ENCODE measurements at places on chromosomes 1 and 21. TPM values are rescaled to one million over a fixed set of nuclear protein-coding genes. Genes with fewer than 3 reads are reported as not detected.

Gene RNU1-4
- under 0.01 TPM for total RNA-seq

DNA sequence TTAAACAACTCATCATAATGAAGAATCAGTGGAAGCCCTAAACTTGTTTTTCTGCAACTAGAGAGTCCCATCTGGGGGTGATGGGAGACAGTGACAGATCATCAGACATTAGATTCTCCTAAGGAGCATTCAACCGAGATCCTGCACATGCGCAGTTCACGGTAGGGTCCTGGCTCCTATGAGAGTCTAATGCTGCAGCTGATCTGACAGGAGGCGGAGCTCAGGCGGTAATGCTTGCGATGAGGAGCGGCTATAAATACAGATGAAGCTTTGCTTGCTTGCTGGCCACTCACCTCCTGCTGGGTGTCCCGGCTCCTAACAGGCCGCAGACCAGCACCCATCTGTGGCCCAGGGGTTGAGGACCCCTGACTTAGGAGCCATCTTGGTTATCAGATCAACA, 247.2 kb downstream of the FMN2 start:
- no peaks in the 10 kb centered on the region for H3K27me3 ChIP-seq
- no peaks in the 10 kb centered on the region for H3K36me3 ChIP-seq
- DNase-seq, result no peak
- H3K4me3 ChIP-seq, result no peak overlapping the region
- peaks cover 14% of the 10 kb centered on the region for H3K4me1 ChIP-seq
- H3K27ac ChIP-seq, result no peak overlapping the region

DNA sequence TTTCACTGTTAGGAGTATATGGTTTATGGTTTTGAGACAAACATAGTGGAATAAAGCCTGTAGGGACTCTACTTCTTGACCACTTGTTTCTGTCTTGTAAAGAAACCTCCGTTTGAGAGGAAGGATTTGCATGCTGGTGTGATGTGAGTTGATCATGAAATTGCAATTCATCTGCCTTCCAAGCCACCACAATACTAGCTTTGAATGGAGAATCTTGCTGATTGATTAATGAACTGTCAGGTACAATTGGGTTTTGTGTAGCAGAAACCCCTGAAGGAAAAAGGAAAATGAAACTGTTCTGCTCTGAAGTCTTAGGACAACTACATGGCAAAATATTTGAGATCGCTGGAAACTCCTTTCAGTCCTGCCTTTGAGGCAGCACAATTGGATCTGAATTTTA, 90.7 kb downstream of the VPS13D start:
- H3K36me3 ChIP-seq, result peaks cover 9% of the 10 kb centered on the region
- H3K27me3 ChIP-seq, result no peaks in the 10 kb centered on the region
- no peak overlapping the region for H3K4me3 ChIP-seq
- DNase-seq, result no peak
- no peak overlapping the region for H3K27ac ChIP-seq

Gene ACTA1
- total RNA-seq, result 18.7 TPM

GRCh38 chr1:66294707-66295370, 239.1 kb upstream of the SGIP1 start:
- peak; percentile 57 for DNase-seq
- peaks cover 4% of the 10 kb centered on the region for H3K4me1 ChIP-seq
- no peaks in the 10 kb centered on the region for H3K36me3 ChIP-seq
- peak overlapping the region; percentile 24 for H3K27ac ChIP-seq
- H3K27me3 ChIP-seq, result no peaks in the 10 kb centered on the region

DNA sequence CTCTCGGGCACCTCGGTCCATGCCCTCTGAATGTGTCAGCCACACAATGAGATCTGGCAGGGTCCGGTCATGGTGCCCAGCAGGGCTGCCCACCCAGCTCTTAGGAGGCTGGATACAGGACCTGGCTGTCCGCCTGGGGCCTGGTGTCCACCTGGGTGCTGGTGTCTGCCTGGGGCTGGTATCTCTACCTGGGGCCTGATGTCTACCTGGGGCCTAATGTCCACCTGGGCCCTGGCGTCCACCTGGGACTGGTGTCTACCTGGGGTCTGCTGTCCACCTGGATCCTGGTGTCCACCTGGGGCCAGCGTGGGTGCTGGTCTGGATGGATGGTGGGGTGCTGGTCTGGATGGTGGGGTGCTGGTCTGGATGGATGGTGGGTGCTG, 45.1 kb upstream of the ACTRT2 start:
- H3K36me3 ChIP-seq, result no peaks in the 10 kb centered on the region
- H3K4me3 ChIP-seq, result no peak overlapping the region
- H3K27me3 ChIP-seq, result no peaks in the 10 kb centered on the region
- H3K27ac ChIP-seq, result no peak overlapping the region
- DNase-seq, result no peak

Gene KLF17
- total RNA-seq, result not detected

DNA sequence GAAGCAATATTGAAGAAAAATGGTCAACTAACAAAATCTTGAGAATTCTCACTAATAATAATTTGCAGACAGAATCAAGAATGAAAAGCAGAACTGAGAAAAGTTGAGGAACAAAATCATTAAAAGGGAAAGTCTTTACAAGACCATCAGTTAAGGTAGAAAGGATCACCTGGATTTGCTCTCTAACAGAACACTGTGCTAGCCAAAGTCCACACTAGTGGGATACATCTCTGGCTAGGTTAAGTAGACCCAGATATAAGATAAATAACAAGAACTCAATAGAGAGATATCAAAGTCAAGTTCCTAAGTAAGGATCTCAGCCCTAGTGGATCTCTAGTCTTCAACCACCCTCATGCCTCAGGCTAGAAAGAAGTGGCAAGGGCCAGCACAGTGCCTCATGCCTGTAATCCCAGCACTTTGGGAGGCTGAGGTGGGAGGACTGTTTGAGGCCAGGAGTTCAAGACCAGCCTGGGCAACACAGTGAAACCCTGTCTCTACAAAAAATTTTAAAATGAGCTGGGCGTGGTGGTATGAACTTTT, 19.6 kb downstream of the IPP start:
- H3K27me3 ChIP-seq, result no peaks in the 10 kb centered on the region
- no peak overlapping the region for H3K4me3 ChIP-seq
- H3K4me1 ChIP-seq, result no peaks in the 10 kb centered on the region
- H3K27ac ChIP-seq, result no peak overlapping the region

- H3K4me1 ChIP-seq, result peaks cover 6% of the 10 kb centered on the region
- DNase-seq, result no peak
- H3K27ac ChIP-seq, result no peak overlapping the region
- peaks cover 9% of the 10 kb centered on the region for H3K27me3 ChIP-seq
Measured at GRCh38 chr1:23533246-23534023, 2.4 kb upstream of the E2F2 start.

Gene HES3
- total RNA-seq, result not detected

DNA sequence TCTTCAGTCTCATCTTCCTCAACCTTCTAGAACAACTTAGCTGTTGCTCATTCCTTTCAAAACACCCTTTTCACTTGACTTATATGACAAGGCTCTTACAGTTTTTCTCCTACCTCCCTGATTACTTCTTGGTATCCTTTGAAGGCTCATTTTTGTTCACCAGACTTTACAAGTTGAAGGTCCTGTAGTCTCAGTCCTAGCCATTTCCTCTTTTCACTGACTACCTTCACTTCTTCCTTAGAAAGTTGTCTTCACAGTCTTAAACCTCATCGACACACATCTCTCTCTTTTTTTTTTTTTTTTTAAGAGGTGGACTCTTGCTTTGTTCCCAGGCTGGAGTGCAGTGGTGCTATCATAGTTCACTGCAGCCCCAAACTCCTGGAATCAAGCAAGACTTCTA, 6.6 kb upstream of the TP53BP2 start:
- DNase-seq, result no peak
- no peak overlapping the region for H3K4me3 ChIP-seq
- no peaks in the 10 kb centered on the region for H3K4me1 ChIP-seq
- no peak overlapping the region for H3K27ac ChIP-seq
- no peaks in the 10 kb centered on the region for H3K36me3 ChIP-seq
- no peaks in the 10 kb centered on the region for H3K27me3 ChIP-seq

GRCh38 chr1:205975387-205975998, 27.7 kb downstream of the RAB7B start:
- H3K4me3 ChIP-seq, result no peak overlapping the region
- H3K27me3 ChIP-seq, result no peaks in the 10 kb centered on the region
- H3K4me1 ChIP-seq, result peaks cover 14% of the 10 kb centered on the region
- H3K36me3 ChIP-seq, result no peaks in the 10 kb centered on the region

- DNase-seq, result peak; percentile 75
- H3K4me3 ChIP-seq, result peak overlapping the region; percentile 81
- H3K27ac ChIP-seq, result peak overlapping the region; percentile 98
- H3K4me1 ChIP-seq, result peaks cover 26% of the 10 kb centered on the region
- no peaks in the 10 kb centered on the region for H3K36me3 ChIP-seq
Measured at GRCh38 chr1:160261556-160261892, 825 bp downstream of the DCAF8 start.

Gene QSOX1
- 37.8 TPM for total RNA-seq

DNA sequence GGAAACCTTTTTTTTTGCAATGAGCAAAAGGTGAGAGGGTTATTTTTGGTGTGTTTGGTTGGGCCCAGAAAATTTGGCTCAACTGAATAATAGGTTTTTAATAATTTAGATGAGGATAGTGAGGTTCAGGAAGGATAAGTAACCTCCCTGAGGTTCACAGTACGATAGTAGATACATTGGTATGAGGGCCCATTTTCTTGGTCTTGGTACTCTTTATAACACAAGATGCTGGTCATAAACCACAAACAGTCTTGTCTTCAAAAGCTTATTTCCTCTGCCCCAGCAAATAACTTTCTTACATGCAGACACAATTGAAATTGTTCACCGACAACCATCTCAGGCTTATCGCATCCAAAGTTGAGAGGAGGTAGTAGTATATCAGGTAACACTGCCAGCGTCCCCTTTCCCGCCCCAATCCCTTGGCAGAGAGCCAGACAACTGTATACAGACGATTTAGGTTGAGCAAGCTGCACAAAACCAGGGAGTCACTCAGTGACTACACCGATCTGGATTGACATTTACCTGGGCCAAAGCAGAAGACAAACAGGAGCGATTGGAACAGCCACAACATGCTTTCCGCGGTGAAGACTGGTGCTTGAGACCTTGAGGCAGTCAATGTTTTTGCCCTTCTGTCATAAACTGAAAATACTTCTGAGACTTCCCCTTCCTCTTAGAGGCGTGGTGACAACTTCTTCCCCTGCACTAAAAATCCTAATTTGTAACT, at the start of gene SLAMF6:
SLAMF6 (minus strand) TSS at position 634 of the 724 bp plus-strand sequence; CDS start at position 571, 63 bp downstream.
- no peaks in the 10 kb centered on the region for H3K4me1 ChIP-seq
- no peak for DNase-seq
- H3K27ac ChIP-seq, result no peak within 1 kb of the TSS
- no peaks in the 10 kb centered on the region for H3K36me3 ChIP-seq

GRCh38 chr21:44911384-44912157, 9.1 kb downstream of the ITGB2 start:
- no peak for DNase-seq
- peaks cover 16% of the 10 kb centered on the region for H3K4me1 ChIP-seq
- no peaks in the 10 kb centered on the region for H3K36me3 ChIP-seq
- H3K4me3 ChIP-seq, result no peak overlapping the region
- no peak overlapping the region for H3K27ac ChIP-seq

Gene TFF2
- not detected for total RNA-seq

Gene SLC5A9
- 0.83 TPM for total RNA-seq
